ENCODE measurements at places on chromosomes 7 and 10.

DNA sequence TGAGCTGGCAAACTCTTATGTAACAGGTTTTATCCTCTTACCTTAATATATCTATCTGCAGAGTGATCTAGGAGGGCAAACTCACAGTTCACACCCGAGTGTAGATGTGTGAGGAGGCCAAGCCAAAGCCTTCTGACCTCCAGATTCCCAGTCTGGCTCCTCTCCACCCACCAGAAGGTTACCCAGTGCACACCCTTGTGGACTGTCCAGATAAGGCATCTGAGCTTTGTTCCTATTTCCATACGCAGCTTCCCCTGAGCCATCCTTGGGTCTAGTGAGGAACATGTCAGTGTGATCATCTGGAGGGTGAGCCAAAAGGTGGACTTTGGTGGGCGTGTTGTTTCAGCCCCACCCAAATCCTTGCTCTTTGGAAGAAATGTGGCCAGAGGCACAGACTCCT, 203.0 kb upstream of the MEOX2 start:
- no peak for DNase-seq

GRCh38 chr10:74063256-74063655, 65.3 kb downstream of the VCL start:
- no peak for DNase-seq

- no peak for DNase-seq
These were observed 107.0 kb upstream of the KIF5B start for GRCh38 chr10:32163071-32163761.

DNA sequence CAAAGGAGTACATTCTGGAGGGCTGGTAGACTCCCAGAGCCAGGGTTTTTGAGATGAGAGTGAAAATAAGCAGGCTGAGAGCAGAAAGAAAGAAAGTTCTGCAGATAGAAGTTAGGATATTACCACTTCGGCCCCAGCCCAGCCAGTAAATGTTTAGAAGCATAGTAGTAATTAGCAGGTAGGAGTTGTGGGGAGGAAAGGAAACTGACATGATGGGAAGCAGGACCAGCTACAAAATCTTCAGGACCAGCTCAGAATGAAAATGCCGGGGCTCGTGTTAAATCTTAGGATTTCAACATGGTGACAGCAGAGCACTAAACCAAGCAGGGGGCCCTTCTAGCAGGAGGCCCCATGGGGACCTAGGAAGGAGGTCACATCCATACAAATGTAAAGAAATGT, 28.7 kb downstream of the PRSS2 start:
- no peak for DNase-seq

GRCh38 chr10:104614245-104614831, 26.8 kb upstream of the SORCS3 start:
- no peak for DNase-seq

DNA sequence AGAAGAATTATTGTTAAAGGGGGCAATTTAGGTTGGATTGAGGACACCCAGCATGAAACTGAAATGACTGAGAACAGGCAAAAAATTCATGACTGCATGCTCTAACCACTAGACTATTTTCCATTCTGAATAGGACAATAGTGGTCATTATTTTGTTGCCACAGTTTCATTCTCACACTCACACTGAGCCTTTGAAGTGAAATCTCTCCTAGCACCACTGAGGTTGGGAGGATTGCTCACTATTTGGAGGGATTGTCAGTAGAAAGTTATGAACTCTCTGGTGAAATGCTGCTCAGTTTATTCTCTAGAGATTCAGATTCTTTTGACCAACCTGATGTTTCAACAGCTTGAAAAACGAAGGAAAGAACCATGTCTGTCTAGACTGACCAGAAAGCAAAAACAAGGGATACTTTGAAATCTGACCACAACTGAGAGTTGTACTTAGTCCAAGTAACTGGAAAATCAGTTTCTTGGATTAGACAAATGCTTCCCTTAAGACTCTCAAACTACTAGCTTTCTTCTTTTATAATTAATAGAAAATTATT, 191.2 kb downstream of the DYNC1I1 start:
- no peak for DNase-seq

- DNase-seq: no peak
These were observed 20.6 kb downstream of the DYNC2I1 start for GRCh38 chr7:158876984-158877383.

DNA sequence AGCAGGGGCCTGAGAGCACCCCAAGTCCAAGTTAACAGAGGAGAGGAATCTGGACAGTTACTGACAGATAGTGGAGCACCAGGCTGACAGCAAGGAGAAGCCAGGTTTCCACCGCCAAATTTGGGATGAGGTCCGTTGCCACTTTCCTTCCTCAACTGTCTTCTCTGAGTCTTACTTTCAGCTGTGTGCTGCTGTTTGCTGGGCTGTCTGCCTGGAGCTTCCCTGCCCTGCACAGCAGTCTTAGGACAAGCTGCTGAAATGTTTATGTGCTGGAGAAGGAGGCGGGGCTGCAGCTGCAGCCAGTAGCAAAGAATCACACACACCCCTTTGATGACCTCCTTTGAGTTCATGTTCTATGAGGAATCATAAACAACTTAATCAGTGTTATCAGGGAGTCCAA, 17.4 kb upstream of the CYP3A7 start:
- DNase-seq: peak; percentile 70

DNA sequence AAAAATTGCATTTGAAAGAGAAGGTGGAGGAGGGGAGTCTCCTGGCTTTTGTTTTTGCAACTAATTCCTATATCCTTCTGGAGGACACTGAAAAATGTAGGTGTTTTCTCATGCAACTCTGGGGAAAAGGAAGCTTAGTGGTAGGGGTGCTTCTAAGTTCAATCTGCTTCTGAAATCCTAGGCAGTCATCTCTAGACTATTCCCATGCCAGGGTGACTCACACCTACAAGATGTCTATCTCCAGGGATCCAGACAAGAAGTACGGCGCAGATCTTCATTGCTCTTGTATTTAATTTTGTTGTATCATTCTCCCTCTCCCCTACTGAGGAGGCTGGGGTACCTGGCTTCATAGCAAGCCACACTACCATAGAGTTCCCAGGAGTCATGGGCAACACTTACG, 258.8 kb downstream of the PHF14 start:
- no peak for DNase-seq

GRCh38 chr7:2666155-2666554, 21.8 kb upstream of the AMZ1 start:
- DNase-seq: no peak

GRCh38 chr10:102948176-102948575, 30.1 kb downstream of the CNNM2 start:
- no peak for DNase-seq

- no peak for DNase-seq
These were observed 568.4 kb downstream of the REEP3 start for GRCh38 chr10:64089648-64090047.

DNA sequence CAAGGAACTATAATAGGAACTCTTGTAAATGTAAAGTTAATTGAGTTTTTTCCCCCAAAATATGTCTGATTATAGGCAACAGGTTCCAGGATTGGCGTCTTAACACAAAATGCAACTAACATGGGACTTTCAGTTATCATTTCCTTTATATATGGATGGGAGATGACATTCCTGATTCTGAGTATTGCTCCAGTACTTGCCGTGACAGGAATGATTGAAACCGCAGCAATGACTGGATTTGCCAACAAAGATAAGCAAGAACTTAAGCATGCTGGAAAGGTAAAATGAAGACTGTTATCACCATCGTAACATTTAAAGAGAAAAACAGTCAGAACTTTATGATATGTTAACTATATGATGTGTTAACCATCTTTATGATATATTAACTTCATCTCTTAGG, 63.7 kb downstream of the SP8 start:
- DNase-seq: no peak

DNA sequence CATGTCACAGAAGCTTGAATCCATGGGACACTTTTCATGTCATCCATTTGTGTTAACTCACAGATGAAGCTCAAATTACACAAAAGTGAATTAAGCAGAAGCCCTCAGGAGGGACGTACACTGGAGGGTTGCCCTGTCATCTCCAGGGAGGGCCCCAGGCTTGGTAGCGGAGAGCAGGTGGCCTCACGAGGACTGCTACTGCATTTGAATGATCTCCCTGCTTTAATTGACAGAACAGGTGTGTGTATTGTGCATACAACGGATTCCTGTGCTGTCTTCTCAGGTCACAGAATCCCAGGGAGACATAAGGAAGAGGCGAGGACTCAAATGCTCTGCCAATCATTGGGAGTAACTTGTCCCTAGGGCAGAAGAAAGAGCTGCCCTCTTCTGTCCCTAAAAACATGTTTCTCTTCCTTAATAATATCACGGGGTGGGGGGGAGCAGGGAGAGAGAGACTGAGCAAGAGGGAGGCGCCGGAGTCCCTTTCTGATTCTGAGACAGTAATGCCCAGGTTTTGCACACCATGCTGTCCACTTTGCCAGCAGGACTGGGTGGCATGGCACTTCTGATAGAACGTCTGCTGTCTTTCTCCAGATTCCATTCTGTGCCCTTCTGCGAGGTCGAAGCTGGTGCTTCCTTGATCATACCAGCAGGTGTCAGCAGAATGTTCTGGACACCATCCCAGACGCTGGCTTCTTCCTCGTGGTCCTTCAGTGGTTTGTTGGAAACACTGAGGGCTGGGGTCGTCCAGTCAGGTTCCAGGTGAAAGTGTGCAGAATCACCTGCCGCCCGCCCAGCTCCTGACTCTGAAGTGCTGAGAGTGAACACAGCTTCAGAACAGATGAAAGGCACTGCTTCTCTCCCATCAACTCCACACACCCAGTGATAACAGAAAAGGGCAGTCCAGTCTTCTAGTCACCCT, 26.2 kb upstream of the RASGEF1A start:
- peak; percentile 58 for DNase-seq

DNA sequence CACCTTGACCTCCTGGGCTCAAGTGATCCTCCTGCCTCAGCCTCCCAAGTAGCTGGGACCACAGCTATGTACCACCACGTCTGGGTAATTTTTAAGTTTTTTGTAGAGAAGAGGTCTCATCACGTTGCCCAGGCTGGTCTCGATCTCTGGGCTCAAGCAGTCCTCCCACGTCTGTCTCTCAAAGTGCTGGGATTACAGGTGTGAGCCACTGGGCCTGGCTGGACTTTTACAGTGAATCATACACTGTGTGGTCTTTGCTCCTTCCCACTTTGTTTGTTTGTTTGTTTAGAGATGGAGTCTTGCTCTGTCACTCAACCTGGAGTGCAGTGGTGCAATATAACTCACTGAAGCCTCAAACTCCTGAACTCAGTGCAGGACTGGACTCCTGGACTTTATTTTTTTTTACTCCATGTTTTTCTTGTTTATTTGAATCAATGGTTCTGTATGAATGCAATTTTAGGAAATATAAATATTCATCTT, 12.5 kb downstream of the PPIA start:
- DNase-seq: no peak

DNA sequence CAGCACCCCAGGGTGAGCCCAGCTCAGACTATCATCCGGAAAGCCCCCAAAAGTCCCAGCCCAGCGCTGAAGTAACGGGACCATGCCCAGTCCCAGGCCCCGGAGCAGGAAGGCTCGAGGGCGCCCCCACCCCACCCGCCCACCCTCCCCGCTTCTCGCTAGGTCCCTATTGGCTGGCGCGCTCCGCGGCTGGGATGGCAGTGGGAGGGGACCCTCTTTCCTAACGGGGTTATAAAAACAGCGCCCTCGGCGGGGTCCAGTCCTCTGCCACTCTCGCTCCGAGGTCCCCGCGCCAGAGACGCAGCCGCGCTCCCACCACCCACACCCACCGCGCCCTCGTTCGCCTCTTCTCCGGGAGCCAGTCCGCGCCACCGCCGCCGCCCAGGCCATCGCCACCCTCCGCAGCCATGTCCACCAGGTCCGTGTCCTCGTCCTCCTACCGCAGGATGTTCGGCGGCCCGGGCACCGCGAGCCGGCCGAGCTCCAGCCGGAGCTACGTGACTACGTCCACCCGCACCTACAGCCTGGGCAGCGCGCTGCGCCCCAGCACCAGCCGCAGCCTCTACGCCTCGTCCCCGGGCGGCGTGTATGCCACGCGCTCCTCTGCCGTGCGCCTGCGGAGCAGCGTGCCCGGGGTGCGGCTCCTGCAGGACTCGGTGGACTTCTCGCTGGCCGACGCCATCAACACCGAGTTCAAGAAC, 1.1 kb downstream of the VIM start:
- peak; percentile 97 for DNase-seq

DNA sequence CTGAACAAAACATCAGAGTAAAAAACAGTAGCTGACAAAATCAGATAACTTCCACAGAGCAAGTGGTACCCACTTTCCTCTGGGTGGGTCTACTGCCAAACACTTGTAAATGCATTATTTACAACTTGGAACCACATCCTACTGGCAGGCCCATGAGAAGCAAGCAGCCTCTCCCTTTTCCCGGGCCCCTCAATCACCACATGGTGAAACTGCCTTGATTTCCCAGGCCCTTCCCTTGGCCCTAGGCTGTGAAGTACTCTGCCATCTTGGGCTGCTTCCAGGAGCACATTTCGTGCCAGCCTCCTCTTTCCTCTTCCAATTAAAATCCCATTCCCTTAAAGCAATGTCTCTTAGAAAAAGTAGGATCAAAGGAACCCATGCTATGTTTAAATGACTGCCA, 71.4 kb downstream of the CUZD1 start:
- no peak for DNase-seq

DNA sequence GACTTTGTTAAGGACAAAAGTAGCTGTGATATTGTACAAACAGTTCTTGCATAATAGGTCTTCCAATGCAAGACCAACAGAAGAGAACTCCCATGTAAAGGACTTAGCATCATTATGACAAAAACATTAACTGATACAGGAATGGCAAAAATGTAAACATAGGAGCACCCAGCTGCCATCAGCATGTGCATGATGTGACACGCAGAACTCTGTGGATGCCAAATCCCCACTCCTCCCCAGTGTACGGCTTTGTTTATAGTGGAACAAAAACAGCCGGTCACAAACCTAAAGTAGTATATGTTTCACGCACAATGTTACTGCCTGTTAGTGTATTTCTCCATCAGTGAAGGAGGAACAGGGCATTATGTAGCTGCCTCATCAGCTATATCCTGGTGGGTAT, 316.0 kb upstream of the AOAH start:
- DNase-seq: peak; percentile 23

GRCh38 chr7:40749877-40750276, 615.1 kb downstream of the SUGCT start:
- no peak for DNase-seq

DNA sequence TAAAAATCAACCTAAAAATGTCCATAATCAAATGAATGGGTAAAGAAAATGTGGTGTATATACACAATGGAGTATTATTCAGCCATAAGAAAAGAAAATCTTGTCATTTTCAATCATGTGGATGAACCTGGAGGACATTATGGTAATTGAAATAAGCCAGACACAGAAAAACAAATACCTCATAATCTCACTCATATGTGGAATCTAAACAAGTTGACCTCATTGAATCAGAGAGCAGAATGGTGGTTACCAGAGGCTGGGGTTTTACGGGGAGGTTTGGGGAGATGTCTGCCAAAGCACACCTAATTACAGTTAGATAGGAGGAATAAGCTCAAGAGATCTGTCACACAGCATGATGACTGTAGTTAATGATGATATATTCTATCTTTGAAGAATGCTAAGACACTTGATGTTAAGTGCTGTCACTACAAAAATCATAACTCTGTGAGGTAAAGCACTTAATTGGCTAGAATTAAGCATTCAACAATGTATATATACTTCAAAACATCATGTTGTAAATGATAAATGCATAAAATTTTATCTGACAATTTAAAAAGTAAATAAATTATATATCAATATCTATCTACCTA, 39.1 kb upstream of the TNPO3 start:
- DNase-seq: no peak

GRCh38 chr10:48710647-48711275, 26.1 kb downstream of the WDFY4 start:
- DNase-seq: peak; percentile 33

GRCh38 chr7:41472427-41473125, 230.3 kb downstream of the INHBA start:
- DNase-seq: no peak

Data from lung (tissue), 17 donors.